SK-N-SH (cell line): ENCODE measurements at places on chromosomes 13 and 19. TPM values are rescaled to one million over a fixed set of nuclear protein-coding genes. Genes with fewer than 3 reads are reported as not detected.

DNA sequence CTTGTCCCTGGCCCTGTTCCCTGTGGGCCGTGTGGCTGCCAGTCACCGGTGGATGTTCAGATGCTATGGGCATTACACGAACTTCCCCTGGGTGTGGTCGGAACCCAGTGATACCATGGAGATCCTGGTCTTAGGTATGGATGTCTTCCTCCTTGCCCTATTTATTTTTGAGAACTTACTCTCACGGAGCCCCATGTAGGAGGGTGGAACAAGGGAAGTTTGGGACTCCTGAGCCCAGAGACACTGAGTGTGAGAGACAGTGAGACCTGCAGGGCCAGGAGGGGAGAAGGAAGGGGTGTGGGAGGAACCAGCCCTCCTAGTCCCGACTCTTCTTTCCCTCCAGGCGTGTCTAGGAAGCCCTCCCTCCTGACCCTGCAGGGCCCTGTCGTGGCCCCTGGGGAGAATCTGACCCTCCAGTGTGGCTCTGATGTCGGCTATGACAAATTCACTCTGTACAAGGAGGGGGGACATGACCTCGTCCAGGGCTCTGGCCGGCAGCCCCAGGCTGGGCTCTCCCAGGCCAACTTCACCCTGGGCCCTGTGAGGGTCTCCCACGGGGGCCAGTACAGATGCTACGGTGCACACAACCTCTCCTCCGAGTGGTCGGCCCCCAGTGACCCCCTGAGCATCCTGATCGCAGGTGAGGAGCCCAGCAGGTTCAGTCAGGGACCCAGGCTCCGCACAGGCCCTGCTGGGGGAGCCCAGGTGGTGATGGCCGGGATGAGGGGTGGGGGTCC, 14.9 kb upstream of the KIR3DL3 start:
- no peak for DNase-seq
- H3K36me3 ChIP-seq = no peaks in the 10 kb centered on the region
- H3K4me1 ChIP-seq = no peaks in the 10 kb centered on the region
- H3K27me3 ChIP-seq = no peaks in the 10 kb centered on the region
- no peak overlapping the region for H3K27ac ChIP-seq
- H3K4me3 ChIP-seq = no peak overlapping the region

- no peak for DNase-seq
- H3K4me1 ChIP-seq = peaks cover 19% of the 10 kb centered on the region
- no peaks in the 10 kb centered on the region for H3K36me3 ChIP-seq
- H3K4me3 ChIP-seq = no peak overlapping the region
Measured at GRCh38 chr13:40438999-40439797, 227.2 kb downstream of the FOXO1 start.

- no peak overlapping the region for H3K27ac ChIP-seq
- H3K27me3 ChIP-seq = no peaks in the 10 kb centered on the region
- no peak overlapping the region for H3K4me3 ChIP-seq
- no peaks in the 10 kb centered on the region for H3K4me1 ChIP-seq
- DNase-seq = no peak
- H3K36me3 ChIP-seq = no peaks in the 10 kb centered on the region
Measured at GRCh38 chr19:41206926-41207750, 11.9 kb upstream of the AXL start.

- no peaks in the 10 kb centered on the region for H3K36me3 ChIP-seq
- peak; percentile 65 for DNase-seq
- H3K4me1 ChIP-seq = peaks cover 7% of the 10 kb centered on the region; the same call in 1 of the 2 replicates
- H3K27me3 ChIP-seq = peaks cover 18% of the 10 kb centered on the region; the same call in 1 of the 2 replicates
- H3K27ac ChIP-seq = no peak overlapping the region
Measured at GRCh38 chr19:43798546-43799409, 3.5 kb downstream of the LYPD5 start.

VSTM1 gene
- 0.10 and 0.24 TPM in 2 replicates for polyA plus RNA-seq

- H3K4me3 ChIP-seq = no peak overlapping the region
- no peaks in the 10 kb centered on the region for H3K36me3 ChIP-seq
Measured at GRCh38 chr13:110377826-110378201, 70.7 kb downstream of the COL4A2 start.

DNA sequence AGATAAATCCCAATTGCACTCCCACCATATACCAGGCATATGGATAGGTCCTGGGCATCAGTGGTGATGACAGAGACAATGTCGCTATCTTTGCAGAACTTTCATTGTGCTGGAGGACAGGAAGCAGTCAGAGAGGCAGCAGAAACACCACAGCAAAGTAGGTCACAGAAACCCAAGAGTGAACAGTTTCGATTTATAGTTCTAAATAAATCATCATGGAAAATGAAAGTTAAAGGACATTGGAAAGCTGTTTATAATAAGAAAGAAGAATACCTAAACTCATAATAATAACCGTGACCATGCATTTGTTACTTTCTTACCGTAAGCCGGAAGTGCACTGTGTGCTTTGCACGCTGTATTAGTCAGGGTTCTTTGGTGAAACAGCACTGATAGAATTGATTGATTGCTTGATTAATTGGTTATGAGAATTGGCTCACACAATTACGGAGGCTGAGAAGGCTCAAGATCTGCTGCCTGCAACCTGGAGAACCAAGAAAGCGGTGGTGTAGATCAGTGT, 38.9 kb downstream of the ALOX5AP start:
- H3K4me3 ChIP-seq = no peak overlapping the region
- no peak overlapping the region for H3K27ac ChIP-seq
- DNase-seq = no peak
- no peaks in the 10 kb centered on the region for H3K27me3 ChIP-seq
- H3K4me1 ChIP-seq = no peaks in the 10 kb centered on the region; the same call in 1 of the 2 replicates
- H3K36me3 ChIP-seq = no peaks in the 10 kb centered on the region

KLK14 gene
- polyA plus RNA-seq = 0.19 and 0.26 TPM in 2 replicates

GRCh38 chr19:18894254-18895037, 1.5 kb downstream of the CERS1 start:
- H3K4me3 ChIP-seq = peak overlapping the region; percentile 72
- peak; percentile 97 for DNase-seq
- peak overlapping the region; percentile 51; the same call in 1 of the 2 replicates for H3K27ac ChIP-seq
- no peaks in the 10 kb centered on the region for H3K27me3 ChIP-seq
- no peaks in the 10 kb centered on the region for H3K36me3 ChIP-seq

GPR4 gene
- polyA plus RNA-seq = 0.29 and 0.69 TPM in 2 replicates

DNA sequence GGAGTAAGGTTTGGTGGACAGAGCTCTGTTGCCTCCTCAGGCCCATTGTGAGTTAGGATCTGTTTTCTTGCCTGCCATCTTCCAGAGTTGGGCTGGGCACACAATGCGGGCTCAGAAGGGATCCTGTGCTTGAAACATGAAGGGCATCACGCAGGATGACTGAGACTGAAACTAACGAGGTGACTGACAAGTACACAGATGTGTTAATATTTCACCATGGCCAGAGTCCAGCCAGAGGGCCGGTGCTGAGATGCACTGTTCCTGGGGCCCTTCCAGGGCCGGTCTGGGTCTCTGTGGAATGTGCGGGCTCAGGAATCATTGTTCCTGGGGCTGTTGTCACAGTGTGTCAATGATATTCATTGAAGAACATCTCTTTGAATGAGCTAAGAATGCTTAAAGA, 163.7 kb downstream of the URI1 start:
- no peak for DNase-seq
- H3K4me3 ChIP-seq = no peak overlapping the region
- H3K27me3 ChIP-seq = no peaks in the 10 kb centered on the region
- H3K4me1 ChIP-seq = no peaks in the 10 kb centered on the region
- no peaks in the 10 kb centered on the region for H3K36me3 ChIP-seq
- H3K27ac ChIP-seq = no peak overlapping the region

- no peak overlapping the region for H3K4me3 ChIP-seq
- no peaks in the 10 kb centered on the region for H3K36me3 ChIP-seq
- peaks cover 5% of the 10 kb centered on the region; the same call in 1 of the 2 replicates for H3K27me3 ChIP-seq
- no peaks in the 10 kb centered on the region for H3K4me1 ChIP-seq
- H3K27ac ChIP-seq = no peak overlapping the region
- peak; percentile 85 for DNase-seq
Measured at GRCh38 chr19:42184401-42184861, 33.0 kb downstream of the DEDD2 start.

ZNF99 gene
- polyA plus RNA-seq = not detected in 2 replicates

DNA sequence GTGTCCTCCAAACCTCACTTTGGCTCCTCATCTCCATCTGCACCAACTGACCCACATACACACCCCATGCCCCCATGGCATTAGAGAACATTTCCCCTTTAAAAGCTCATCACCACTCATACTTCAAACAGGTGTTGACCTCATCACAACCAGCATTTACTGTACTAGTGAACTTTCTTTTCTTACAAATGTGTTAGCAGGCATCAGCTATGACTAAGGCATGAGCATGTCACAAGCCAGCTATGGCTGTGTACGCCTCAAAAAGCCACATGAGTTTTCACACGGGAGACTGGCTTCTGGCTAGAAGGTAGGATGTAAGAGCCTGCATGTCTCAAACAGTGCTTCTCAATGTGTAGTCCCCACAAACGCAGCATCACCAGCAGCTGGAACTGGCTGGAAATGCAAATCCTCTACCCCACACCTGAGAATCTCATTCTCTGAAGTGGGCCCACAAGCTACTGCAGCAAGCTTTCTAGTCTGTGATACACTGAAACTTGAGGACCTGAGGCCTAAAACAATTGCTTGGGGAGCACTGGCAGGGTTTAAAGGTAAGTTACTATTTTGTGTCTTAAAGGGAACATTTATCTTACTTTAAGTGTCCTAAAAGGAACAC, 66.8 kb downstream of the TUBGCP3 start:
- H3K36me3 ChIP-seq = peaks cover 39% of the 10 kb centered on the region
- no peak overlapping the region for H3K27ac ChIP-seq
- no peaks in the 10 kb centered on the region for H3K4me1 ChIP-seq
- no peak for DNase-seq
- H3K4me3 ChIP-seq = no peak overlapping the region
- H3K27me3 ChIP-seq = no peaks in the 10 kb centered on the region

DNA sequence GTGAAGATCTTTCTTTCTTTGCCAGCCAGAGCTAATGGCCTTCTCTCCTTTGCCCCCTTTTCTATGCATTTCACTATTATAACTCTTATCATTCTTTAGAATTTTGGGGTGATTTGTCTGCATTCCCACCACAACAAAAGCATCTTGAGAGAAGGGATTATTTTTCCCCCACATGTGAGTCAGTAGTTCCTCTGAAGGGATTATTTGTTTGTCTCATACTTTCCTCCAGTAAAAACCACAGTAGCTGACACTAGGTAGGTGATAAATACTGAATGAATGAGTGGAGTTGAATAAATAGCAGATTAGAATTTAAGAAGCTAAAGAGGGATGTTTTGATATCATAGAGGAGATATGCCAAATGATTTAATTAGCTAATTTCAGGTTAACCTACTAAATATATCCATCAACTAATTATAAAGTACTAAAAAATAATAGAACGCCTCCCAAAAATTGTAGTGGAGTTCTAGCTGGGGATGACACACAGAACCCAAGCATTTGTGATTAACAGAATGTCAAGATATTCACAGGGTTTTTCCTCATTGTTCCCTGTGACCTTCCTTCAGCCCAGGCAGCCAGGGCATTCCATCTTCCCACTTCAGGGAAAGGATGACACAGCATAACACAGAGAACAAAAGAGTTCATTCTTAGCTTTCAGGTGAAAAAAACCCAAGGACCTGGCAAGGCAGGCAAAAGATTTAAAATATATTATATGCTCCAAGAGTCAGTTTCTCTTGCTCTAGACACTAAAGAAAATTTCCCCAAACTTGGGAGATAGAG, 3.5 kb upstream of the TBC1D4 start:
- no peaks in the 10 kb centered on the region for H3K36me3 ChIP-seq
- no peaks in the 10 kb centered on the region for H3K27me3 ChIP-seq
- H3K4me3 ChIP-seq = no peak overlapping the region
- H3K4me1 ChIP-seq = peaks cover 8% of the 10 kb centered on the region; the same call in 1 of the 2 replicates

GRCh38 chr13:110916301-110917142, 1.7 kb upstream of the ANKRD10 start:
- H3K27me3 ChIP-seq = no peaks in the 10 kb centered on the region
- peak overlapping the region; percentile 90 for H3K4me3 ChIP-seq
- DNase-seq = no peak
- peaks cover 14% of the 10 kb centered on the region; the same call in 1 of the 2 replicates for H3K4me1 ChIP-seq

DNA sequence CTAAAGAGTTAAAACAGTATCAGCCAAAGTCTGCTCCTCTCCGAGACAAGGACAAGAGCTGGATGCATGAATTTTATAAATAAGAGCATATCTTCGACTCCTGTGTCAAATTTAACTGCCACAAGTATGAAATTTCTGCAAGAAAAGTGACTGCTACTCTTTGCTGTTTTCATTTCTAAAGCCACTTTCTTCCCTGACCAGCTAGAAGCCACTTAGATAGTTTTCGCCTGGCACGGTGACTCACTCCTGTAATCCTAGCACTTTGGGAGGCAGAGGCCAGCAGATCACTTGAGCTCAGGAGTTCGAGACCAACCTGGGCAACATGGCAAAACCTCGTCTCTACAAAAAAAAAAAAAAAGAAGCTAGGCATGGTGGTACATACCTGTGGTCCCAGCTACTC, 61.3 kb downstream of the ENOX1 start:
- no peak overlapping the region for H3K27ac ChIP-seq
- no peaks in the 10 kb centered on the region; the same call in none of the 2 replicates for H3K4me1 ChIP-seq
- no peak for DNase-seq
- no peak overlapping the region for H3K4me3 ChIP-seq
- no peaks in the 10 kb centered on the region for H3K27me3 ChIP-seq

DNA sequence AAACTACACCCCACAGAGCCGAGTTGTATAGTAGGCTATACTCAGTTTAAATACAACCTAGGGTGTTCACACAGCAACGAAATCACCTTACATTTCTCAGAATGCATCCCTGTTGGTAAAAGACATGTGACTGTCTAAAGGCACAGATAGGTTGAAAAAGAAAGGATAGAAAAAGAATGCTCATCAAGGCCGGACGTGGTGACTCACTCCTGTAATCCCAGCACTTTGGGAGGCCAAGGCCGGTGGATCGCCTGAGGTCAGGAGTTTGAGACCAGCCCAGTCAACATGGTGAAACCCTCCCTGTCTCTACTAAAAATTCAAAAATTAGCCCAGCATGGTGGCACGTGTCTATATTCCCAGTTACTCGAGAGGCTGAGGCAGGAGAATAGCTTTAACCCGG, 3.8 kb upstream of the IL17D start:
- DNase-seq = no peak
- no peaks in the 10 kb centered on the region for H3K36me3 ChIP-seq
- peaks cover 5% of the 10 kb centered on the region; the same call in 1 of the 2 replicates for H3K4me1 ChIP-seq
- H3K27me3 ChIP-seq = no peaks in the 10 kb centered on the region
- H3K4me3 ChIP-seq = no peak overlapping the region
- no peak overlapping the region for H3K27ac ChIP-seq

ZFR2 gene
- 0.18 and 0.44 TPM in 2 replicates for polyA plus RNA-seq

GRCh38 chr19:51296336-51297093, 14.9 kb upstream of the IGLON5 start:
- no peak overlapping the region for H3K27ac ChIP-seq
- no peaks in the 10 kb centered on the region for H3K36me3 ChIP-seq
- peak; percentile 58 for DNase-seq
- no peak overlapping the region for H3K4me3 ChIP-seq
- H3K27me3 ChIP-seq = peaks cover 45% of the 10 kb centered on the region; the same call in 1 of the 2 replicates

ZNF792 gene
- 1.5 and 2.1 TPM in 2 replicates for polyA plus RNA-seq

CLDN10 gene
- polyA plus RNA-seq = 0.05 TPM in 1 of 2 replicates, not detected in the other

GRCh38 chr13:93328943-93329342, 102.3 kb downstream of the GPC6 start:
- H3K36me3 ChIP-seq = no peaks in the 10 kb centered on the region
- DNase-seq = no peak
- no peaks in the 10 kb centered on the region for H3K27me3 ChIP-seq
- H3K4me3 ChIP-seq = no peak overlapping the region
- H3K27ac ChIP-seq = no peak overlapping the region
